ENCODE measurements at places on chromosomes 7 and 10. TPM values are rescaled to one million over a fixed set of nuclear protein-coding genes. Genes with fewer than 3 reads are reported as not detected.

Gene PTPRN2
- 0.98 TPM for total RNA-seq

Gene LRMDA
- total RNA-seq: 13.1 TPM

Gene PDZD7
- total RNA-seq: 0.22 TPM

Gene LEP
- not detected for total RNA-seq

Gene WEE2
- total RNA-seq: not detected

Gene OPN1SW
- not detected for total RNA-seq

Gene OLAH
- total RNA-seq: not detected

Gene NOS3
- total RNA-seq: 53.3 TPM

Gene SLC39A12
- not detected for total RNA-seq

Gene ACBD7
- not detected for total RNA-seq

Gene MKI67
- total RNA-seq: 0.28 TPM

Gene IL15RA
- 5.6 TPM for total RNA-seq

Gene GDF2
- total RNA-seq: not detected

Gene FEZF1
- total RNA-seq: not detected
